Thoracic aorta (tissue), 2 donors: ENCODE measurements at places on chromosomes 2 and 18.
A peak's percentile ranks its signal among the peaks of the same experiment; 100 is the strongest.

GRCh38 chr2:174634130-174635014 lies 36.8 kb upstream of the WIPF1 start:
- no peak for DNase-seq
- H3K27ac ChIP-seq: peak overlapping the region; percentile 43
- H3K4me3 ChIP-seq: peak overlapping the region; percentile 59
- no peaks in the 10 kb centered on the region for H3K36me3 ChIP-seq
- H3K4me1 ChIP-seq: peaks cover 81% of the 10 kb centered on the region
- no peaks in the 10 kb centered on the region for H3K27me3 ChIP-seq

- H3K36me3 ChIP-seq: no peaks in the 10 kb centered on the region
- H3K4me1 ChIP-seq: peaks cover 14% of the 10 kb centered on the region
- no peak overlapping the region for H3K27ac ChIP-seq
- DNase-seq: no peak
These were observed 14.6 kb upstream of the NT5C1B start for GRCh38 chr2:18603854-18604530.

DNA sequence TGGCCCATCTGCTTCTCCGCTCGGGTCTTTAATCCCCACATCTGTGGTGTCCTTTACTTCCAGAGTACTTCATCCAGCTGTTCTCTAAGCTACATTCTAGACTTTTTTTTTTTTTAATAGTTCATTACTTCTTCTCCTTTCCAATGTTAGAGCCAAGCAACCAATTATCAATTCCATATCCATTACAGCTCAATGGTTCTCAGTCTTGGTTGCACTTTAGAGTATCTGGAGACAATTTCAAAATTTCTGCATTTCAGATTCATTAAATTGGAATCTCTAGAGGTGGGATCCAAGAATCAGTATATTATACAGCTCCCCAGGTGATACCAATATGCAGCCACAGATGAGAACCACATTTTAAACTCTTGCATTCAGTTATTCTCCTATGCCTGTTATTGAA lies 43.9 kb upstream of the ZSWIM2 start:
- no peak overlapping the region for H3K27ac ChIP-seq
- DNase-seq: no peak
- H3K4me3 ChIP-seq: no peak overlapping the region
- H3K4me1 ChIP-seq: peaks cover 13% of the 10 kb centered on the region
- H3K27me3 ChIP-seq: no peaks in the 10 kb centered on the region

DNA sequence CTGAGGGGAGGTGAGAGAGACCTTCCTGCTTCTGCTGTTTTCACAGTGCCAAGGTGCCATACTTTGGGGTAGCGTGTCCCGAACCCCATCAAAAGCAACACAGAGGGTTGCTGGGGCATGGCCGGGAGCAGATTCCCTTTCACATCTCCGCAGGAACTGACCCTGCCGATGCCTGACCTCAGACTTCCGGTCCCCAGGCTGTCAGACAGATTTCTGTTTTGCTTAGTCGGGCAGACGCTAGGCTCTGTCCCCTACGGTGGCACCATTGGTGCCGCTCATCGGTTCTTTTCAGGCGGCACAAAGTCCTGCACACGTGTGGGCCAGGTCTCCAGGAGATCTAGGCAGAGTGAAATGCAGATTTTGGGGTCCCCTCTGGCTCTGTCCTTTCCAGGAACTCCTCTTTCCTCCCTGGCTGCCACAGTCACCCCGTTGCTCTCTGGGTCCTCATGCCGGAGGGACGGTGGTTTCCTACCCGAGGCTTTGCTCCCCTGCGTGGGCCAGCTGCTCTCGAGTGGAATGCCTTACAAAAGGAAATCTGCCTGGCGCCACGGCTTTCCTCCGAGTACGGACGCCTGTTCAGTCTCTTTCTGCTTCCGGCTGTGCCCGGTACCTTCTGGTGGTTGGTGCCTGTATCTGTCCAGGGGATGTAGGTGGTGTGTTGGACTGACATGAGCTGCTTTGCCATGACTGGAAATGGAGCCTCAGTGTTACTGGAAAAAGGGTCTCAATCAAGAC lies 39.3 kb downstream of the RTP5 start:
- H3K27ac ChIP-seq: no peak overlapping the region
- H3K4me3 ChIP-seq: no peak overlapping the region
- no peaks in the 10 kb centered on the region for H3K36me3 ChIP-seq
- DNase-seq: no peak
- H3K27me3 ChIP-seq: no peaks in the 10 kb centered on the region

DNA sequence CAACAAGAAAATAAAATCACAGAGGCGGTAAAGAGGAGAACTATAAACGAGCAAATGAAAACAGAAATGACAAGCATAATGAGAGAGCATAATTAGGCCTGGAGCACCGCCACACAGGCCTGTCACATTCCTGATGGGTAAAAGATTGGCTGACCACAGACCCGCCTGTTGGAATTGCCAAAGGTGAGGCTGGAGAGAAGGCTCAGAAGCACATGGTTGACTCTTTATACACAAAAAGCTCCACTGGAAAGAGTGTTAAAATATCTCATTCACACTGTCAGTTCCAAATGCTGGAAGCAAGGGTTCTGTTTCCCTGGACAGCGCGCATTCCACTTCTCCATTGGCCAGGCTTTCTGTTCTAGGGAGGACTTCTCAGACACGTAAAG lies 5.9 kb upstream of the LGALSL start:
- H3K36me3 ChIP-seq: no peaks in the 10 kb centered on the region
- no peak for DNase-seq
- no peak overlapping the region for H3K27ac ChIP-seq
- no peak overlapping the region for H3K4me3 ChIP-seq
- peaks cover 3% of the 10 kb centered on the region for H3K4me1 ChIP-seq

DNA sequence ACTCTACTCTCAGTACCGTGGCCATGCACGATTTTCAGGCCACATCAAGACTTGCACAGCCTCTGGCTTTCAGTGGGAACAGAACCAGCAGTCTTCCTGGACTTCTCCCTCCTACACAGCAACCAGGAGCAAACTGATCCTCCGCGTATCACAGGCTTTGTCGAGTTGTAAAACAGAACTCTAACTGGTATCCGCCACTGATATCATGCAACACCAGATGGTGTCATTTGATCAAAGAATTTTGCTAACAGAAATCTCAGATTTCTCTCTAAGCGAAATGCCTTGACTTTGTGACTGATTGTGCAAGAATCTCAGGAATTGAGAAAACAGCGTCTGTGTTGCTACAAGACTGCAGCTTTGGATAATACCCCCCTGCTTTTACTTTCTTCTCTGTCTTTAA lies 85.7 kb downstream of the COPS8 start:
- no peak for DNase-seq
- peaks cover 12% of the 10 kb centered on the region for H3K4me1 ChIP-seq
- H3K27me3 ChIP-seq: no peaks in the 10 kb centered on the region
- H3K27ac ChIP-seq: peak overlapping the region; percentile 29
- peak overlapping the region; percentile 55 for H3K4me3 ChIP-seq
- H3K36me3 ChIP-seq: no peaks in the 10 kb centered on the region

DNA sequence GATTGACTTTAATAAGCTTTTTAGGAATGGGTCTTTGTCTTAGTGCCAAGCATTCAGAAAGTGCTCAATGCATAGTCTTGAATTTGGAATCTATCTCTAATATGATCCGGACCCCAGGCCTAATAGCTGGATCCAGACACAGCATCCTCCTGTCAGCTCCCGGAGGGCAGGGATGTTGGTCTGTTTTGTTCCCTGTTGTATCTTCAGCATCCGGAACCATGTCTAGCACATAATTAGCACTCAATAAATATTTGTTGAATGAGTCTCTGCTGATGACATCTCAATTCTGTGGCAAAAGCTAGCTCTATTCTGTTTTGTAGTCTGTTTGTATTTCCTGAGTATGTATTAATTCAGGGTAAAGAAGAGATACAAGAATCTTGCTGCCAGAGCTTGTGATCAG lies 169.1 kb downstream of the DCDC2C start:
- DNase-seq: no peak
- H3K27me3 ChIP-seq: no peaks in the 10 kb centered on the region
- no peaks in the 10 kb centered on the region for H3K4me1 ChIP-seq
- no peak overlapping the region for H3K4me3 ChIP-seq
- no peak overlapping the region for H3K27ac ChIP-seq
- no peaks in the 10 kb centered on the region for H3K36me3 ChIP-seq

- H3K36me3 ChIP-seq: no peaks in the 10 kb centered on the region
- no peak for DNase-seq
- no peaks in the 10 kb centered on the region for H3K4me1 ChIP-seq
- H3K27ac ChIP-seq: no peak overlapping the region
- H3K27me3 ChIP-seq: no peaks in the 10 kb centered on the region
These were observed 13.7 kb upstream of the OSR1 start for GRCh38 chr2:19371996-19372582.

DNA sequence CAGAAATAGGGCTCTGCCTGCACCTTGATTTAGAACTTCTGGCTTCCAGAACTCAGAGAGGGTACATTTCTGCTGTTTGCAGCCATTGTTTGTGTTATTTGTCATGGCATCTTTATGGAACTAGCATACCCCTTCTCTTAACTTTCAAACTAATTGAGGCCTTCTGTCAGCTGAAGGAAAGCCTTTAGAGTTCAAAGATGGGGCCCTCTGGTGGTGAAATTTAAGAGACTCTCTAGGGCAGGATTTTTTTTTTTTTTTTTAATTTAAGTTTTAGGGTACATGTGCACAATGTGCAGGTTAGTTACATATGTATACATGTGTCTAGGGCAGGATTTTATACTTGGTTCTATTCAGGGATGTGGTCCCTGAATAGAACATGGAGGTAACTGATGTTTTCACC lies 260.6 kb upstream of the LINC00305 start:
- no peak overlapping the region for H3K27ac ChIP-seq
- H3K4me3 ChIP-seq: no peak overlapping the region
- H3K4me1 ChIP-seq: no peaks in the 10 kb centered on the region
- DNase-seq: no peak
- no peaks in the 10 kb centered on the region for H3K36me3 ChIP-seq
- H3K27me3 ChIP-seq: no peaks in the 10 kb centered on the region

- DNase-seq: no peak
- H3K36me3 ChIP-seq: peaks cover 6% of the 10 kb centered on the region
- no peak overlapping the region for H3K27ac ChIP-seq
- H3K27me3 ChIP-seq: no peaks in the 10 kb centered on the region
- no peaks in the 10 kb centered on the region for H3K4me1 ChIP-seq
These were observed 6.6 kb downstream of the TRAF3IP1 start for GRCh38 chr2:238326801-238327365.

DNA sequence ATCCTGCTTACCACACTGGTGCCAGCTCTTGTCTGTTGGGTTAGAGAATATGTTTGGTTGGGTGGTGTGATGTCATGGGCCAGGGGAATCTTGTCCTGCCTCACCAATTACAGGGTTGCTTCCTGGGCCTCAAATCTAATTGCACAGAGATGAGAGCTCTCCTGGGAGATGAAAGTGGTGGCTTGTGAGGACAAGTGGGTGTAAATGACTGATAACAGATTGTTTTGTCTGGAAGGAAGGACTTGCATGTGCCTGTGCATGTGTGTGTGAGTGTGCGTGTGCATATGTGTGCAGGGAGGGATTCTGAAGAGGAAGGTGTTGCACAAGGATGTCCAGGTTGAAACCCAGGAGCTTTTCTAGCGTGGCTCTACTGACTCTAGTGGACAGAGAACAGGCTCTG lies 271.9 kb downstream of the LOXHD1 start:
- no peak overlapping the region for H3K4me3 ChIP-seq
- H3K27ac ChIP-seq: no peak overlapping the region
- no peaks in the 10 kb centered on the region for H3K36me3 ChIP-seq
- H3K27me3 ChIP-seq: no peaks in the 10 kb centered on the region

DNA sequence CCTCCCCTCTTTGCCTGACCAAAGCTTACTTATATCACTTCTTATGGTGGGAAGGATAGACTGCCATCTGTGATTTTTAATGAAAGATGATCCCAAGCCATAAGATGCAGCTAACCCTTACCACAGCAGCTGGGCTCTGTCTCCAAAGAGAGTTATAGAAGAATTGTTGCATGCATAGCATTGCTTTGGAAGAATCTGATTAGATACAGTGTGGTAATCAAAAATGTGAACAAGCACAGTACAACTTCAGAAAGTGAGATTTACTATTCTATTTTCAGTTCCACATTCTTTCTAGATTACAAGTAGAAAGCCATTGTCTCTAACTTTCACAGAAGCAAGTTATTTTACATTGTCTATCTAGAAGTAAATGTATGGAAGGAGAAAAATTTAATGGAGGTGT lies 129.0 kb upstream of the ACVR2A start:
- H3K27ac ChIP-seq: no peak overlapping the region
- DNase-seq: no peak
- no peaks in the 10 kb centered on the region for H3K4me1 ChIP-seq
- no peaks in the 10 kb centered on the region for H3K27me3 ChIP-seq

DNA sequence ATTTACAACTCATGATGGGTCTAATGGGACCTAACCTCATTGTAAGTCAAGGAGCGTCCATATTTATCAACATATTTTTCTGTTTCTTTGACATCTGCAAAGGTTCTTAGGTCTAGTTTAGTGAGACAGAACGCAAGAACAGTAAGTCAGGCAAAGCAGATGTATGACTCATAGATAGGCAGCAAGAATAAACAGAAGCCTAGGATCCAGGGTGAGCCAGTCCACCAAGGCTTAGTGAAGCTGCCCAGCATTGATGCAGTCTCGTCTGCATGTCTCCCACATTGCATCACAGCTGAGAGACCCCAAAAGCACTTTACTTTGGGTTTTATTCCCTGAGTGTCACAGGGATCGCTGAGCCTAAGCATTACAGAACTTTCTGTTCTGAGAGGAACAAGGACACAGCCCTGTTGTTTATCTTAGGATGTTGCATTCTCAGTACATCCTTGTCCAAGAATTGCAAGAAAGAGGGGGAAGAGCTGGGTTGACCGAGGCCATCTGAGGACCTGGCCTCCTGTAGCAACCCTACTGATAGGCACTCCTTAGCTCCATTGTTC lies 29.6 kb upstream of the TMEM177 start:
- peaks cover 27% of the 10 kb centered on the region for H3K4me1 ChIP-seq
- H3K27me3 ChIP-seq: no peaks in the 10 kb centered on the region
- no peak overlapping the region for H3K4me3 ChIP-seq

DNA sequence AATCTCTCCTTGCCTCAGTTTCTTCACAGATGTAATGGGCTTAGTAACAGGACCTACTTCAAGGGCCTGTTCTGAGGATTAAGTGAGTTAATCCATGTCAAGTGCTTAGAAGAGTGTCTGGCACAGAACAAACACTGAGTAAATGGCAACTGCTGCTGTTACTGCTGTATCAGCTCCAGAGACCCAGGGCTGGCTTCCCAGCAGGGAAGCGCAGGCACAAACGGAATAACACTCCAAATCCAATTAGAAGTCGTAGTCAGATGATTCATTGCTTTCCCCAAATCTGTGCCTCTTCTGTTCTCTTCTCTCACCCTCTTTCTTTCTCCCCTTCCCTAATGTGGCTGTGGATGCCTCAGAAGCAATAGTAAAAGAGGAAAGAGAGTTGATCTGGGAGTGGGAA lies 101.1 kb upstream of the FZD7 start:
- H3K27ac ChIP-seq: no peak overlapping the region
- H3K4me1 ChIP-seq: peaks cover 6% of the 10 kb centered on the region
- DNase-seq: no peak
- no peak overlapping the region for H3K4me3 ChIP-seq
- H3K27me3 ChIP-seq: no peaks in the 10 kb centered on the region
